ENCODE measurements at places on chromosomes 2 and 18.
A peak's percentile ranks its signal among the peaks of the same experiment; 100 is the strongest.

DNA sequence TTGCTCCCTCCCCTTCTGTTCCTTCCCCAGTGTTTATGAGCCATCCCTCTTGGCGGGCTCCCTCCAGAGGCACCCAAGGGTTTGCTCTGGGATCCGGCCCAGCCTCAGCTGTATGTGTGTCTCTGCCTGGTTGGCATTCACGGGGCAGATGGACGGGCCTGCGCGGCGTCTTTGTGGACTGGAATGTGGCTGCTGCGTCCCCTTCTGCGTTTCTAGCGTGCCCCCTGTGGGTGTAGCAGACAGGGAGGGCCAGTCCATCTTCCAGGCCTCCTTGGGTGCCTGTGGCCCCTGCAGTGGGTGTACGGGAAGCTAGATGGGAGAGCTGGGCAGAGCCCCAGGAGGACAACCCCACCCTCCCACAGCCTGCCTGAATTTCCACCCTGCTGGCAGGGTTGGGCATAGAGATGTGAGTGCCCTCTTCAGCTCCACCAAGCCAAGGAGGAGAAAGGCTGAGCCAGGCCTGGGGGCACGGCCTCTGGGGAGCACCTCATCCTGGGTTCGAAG is 15.7 kb downstream of the GPC1 start:
- no peak for DNase-seq

GRCh38 chr2:18626958-18627650 is 37.7 kb upstream of the NT5C1B start:
- DNase-seq: no peak

- no peak for DNase-seq
These were observed 633 bp upstream of the ILKAP start for GRCh38 chr2:238203973-238204683.

GRCh38 chr2:85909005-85909404 is 20.2 kb upstream of the ST3GAL5 start:
- no peak for DNase-seq

DNA sequence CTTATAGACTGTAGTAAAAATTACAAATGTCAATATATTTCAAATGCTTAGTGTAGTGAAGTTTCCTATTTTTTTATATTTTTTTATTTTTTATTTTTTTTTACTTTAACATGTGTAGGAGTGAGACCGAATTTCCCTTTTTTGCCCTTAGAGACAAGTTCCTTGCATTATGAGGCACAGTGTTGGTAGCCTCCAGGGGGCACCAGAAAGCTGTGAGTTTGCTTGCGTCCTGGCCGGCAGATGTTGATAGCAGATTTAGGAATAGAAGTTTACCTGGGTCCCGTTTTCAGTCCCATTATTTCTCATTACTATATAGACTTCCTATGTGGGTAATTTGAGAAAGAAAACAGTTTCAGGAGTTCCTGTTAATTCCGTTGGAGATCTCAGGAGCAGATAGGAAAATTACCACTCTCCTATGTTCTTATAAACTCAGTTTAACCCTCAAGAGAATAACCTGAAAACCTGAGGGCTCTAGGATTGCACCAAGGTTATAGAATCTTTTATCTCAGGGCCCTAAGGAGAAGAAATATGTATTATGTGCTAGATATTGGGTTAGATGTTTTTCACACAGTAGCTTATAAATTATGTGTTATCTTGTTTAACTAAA is 157.5 kb upstream of the SESTD1 start:
- DNase-seq: no peak

- peak; percentile 60 for DNase-seq
These were observed at the start of gene YES1 for GRCh38 chr18:811892-812375. TSS of gene YES1 (minus strand) at chr18:812242. CDS start at chr18:756827, 55,415 bp downstream.

- no peak for DNase-seq
These were observed 29.5 kb downstream of the RAB31 start for GRCh38 chr18:9737472-9738121.

DNA sequence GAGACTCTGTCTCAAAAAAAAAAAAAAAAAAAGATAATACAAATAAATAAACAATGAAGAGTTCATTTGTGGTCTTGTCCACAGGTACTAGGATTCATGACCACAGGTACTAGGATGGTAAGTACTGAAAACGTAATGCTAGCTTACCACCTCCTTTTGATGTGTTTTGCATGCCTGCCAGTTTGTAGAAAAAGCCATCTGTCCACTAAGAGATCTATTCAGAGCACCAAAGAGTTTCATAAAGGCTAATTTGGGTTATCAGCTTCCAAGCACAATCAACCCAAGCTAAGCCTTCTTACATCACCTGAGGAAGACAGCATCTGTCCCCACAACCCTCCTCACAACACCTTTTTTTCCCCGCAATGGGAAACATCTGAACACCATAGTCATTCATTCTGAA is 477.2 kb downstream of the ZEB2 start:
- DNase-seq: no peak

DNA sequence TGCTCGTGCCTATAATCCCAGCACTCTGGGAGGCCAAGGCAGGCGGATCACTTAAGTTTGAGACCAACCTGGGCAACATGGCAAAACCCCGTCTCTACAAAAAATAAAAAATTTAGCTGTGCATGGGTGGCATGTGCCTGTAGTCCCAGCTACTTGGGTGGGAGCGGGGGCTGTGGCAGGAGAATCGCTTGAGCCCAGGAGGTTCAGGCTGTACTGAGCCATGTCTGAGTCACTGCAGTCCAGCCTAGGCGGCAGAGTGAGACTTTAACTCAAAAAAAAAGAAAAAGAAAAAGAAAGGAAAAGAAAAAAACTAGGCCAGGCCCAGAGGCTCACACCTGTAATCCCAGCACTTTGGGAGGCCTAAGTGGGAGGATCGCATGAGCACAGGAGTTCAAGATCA is 30.8 kb downstream of the TWSG1 start:
- no peak for DNase-seq

DNA sequence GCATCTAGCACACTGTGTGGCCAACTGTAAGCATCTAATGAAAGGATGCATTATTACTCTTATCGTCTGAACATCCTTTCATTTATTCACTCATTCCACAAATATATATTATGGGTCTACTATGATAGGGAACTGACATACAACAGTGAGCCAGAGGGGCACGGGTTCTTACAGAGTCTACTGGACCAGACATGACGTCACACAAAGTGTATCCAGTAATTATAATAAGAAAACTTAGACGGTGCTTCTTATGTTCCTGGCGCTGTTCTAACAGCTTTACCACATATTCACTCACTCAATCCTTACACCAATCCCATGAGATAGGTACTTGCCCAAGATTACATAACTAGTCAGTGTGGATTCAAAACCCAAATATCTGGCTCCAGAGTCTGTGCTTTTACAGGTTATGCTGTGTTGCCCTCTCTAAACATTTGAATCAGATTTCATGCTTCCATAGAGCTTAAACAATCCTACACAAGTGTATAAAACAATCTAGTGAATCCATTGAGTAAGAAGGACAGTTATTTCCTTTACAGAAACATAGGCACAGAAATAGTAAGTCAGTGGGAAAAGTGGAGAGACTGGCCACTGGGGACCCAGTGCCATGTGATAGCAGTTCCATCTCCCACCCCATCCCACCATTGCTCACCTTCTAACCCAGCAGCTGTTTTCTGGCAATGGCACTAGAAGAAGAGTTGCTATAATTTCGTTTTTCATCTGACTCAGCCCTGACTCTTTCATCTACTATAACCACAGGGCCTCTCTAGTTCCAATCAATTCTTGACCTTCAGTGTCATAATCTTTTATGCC is 24.2 kb upstream of the ARL5A start:
- no peak for DNase-seq

DNA sequence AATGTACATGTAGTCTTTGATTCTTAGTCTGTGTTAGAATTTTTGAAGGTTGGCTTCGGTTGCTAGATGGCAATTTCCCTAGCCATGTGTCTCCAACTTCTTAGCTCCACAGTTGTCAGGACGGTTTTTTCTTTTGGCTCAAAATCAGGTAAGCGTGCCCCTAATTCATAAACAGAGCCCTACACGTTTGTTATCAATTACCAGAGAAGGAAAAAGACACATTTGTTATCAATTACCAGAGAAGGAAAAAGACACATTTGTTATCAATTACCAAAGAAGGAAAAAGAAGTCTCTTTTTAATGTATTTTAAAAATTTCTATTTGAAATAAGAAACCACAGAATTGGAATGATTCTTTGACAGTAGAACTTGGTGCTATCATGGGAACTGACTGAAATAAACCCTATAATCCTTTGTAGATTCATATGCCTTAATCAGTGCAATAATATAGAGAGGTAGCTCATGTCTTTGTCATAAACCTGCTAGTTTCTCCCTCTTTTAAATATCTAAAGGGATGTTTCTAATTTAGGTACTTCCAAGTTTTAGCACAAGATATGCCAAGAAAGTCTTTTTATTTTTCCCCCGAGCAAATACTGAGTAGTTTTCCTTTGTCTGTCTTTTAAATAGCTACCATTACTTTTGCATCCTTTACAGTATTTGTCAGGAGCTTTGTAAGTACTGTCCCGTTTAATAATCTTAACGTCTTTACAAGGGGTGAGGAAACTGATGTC is 35.9 kb downstream of the CAMKMT start:
- no peak for DNase-seq

- DNase-seq: no peak
These were observed 446.8 kb downstream of the EIPR1 start for GRCh38 chr2:2930841-2931240.

- DNase-seq: no peak
These were observed 242.1 kb downstream of the MREG start for GRCh38 chr2:215771241-215771640.

DNA sequence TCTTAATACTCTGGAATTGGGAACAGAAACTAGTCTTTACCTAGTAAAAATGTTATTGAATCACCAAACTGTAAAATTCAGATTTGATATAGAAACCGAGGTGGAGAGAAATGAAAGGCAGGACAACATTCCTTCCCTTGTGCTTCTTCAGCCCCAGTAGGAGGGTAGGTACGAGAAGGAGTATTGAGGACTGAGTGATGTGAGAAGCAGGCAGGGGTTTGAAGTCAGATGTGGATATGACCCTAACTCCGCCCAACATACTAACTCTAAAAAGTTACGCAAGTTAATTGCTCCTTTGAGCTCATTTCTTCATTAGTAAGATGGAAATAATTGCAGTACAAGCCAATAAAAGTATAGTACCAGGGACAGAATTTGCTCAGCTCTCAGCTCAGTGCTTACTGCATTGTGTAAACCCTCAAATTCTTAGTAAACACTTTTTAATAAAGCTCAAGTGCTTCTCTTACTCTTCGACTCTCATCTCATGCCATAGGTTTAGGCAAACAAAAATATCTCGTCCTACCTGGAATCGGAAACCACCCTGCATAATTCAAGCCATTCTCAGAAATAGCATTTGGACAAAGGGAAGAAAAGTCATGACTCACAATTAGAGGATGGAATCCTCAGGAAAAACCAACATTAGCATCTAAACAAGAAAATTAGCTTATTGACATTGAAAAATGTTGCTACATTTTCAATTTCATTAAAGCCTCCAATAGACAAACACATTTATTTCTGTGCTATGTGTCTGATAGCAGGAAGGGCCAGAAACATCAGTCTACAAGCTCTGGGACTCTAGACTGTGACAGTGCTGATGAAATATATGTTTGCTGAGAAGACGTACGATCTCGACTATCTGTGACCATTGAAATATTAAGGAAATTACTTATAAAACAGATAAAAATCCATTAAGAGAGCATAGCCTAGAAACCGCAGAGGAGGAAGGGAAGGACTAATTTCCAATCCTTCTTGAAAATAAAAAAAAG is 161.3 kb downstream of the HNMT start:
- no peak for DNase-seq

DNA sequence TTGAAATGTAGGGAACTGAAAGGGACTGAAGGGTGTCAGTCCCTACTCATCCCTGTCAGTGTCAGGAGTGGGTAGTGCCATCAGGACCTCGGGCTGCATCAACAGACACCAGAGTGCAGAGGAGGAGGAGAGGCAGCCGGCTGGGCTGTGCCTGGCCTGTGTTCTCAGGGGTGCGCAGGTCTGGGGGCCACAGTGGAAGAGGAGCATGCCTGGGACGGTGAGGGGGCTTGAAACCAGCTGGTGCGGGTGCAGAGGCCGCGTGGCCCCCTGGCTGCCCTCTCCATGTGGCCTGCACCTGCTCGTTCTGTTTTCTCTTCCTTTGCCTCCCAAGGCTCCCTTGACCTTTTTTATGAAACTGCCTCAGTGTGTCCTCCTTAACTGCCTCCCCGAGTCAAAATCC is 41.3 kb downstream of the NTSR2 start:
- DNase-seq: no peak

DNA sequence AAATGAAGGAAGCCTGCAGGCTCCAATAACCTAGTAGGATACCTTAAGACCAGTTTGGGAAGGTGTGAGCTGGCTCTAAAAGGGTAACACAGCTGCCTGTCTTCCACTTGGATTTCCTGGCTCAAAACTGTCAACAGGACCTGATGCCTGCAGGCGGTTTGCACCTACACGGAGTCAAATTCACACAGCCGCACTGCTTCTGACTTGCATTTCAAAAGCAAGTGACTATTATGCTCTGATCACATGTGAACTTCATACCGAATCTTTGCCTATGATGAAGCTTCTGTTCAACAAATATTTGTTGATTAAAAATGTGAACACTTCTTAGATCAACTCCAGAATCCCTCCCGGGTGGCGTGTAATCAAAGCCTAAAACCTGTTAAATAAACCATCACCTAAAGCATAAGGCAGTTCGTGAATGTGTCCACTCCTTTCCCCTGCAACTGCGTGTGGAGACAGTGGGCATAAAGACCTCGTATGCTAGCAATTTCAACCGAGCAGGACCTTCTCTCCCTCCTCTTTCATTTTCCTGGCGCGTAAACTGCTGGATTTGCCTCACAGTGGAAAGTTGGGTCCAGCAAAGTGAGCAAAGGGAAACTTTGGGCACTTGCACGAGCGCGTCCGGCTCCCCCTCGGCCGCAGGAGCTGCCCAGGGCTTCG is 784 bp downstream of the CRACDL start:
- DNase-seq: no peak

- no peak for DNase-seq
These were observed 44.5 kb downstream of the DNER start for GRCh38 chr2:229669841-229670240.

- no peak for DNase-seq
These were observed 188.2 kb upstream of the XIRP2 start for GRCh38 chr2:166700079-166700478.

DNA sequence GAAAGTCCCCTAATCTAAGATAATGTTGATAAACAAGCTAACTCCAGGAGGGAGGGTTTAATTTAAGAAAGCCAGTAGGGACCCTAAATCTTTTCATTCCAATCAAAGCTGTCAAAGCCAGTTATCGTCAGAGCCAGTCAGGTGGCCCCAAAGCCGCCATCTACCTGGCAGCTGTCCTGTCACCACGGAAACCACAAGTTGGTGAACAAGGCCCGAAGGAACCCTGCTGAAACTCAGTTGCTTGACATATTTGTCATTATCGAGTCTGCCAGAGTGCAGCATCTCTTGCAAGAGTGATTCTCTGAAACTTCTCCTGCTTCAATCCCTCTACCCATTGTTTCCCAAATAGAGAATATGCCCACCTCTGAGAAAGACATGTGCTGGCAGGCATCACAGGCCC is 30.8 kb upstream of the POLE4 start:
- DNase-seq: no peak

- DNase-seq: peak; percentile 32
These were observed 51.4 kb downstream of the KIF5C start for GRCh38 chr2:148926291-148926961.

- DNase-seq: no peak
These were observed 214.5 kb downstream of the IRS1 start for GRCh38 chr2:226585130-226585561.

- no peak for DNase-seq
These were observed 47.8 kb upstream of the CAVIN2 start for GRCh38 chr2:191894681-191895147.
